ENCODE measurements at places on chromosomes 6 and 20. TPM values are rescaled to one million over a fixed set of nuclear protein-coding genes. Genes with fewer than 3 reads are reported as not detected.

GRCh38 chr6:168314948-168315347 is 4.6 kb downstream of the DACT2 start:
- DNase-seq: no peak
- no peaks in the 10 kb centered on the region for H3K36me3 ChIP-seq
- H3K4me3 ChIP-seq: no peak overlapping the region

GRCh38 chr20:49427751-49428518 is 54.5 kb downstream of the KCNB1 start:
- H3K4me1 ChIP-seq: no peaks in the 10 kb centered on the region
- DNase-seq: no peak
- H3K27ac ChIP-seq: no peak overlapping the region
- H3K27me3 ChIP-seq: no peaks in the 10 kb centered on the region
- no peak overlapping the region for H3K4me3 ChIP-seq
- H3K36me3 ChIP-seq: no peaks in the 10 kb centered on the region

- no peak for DNase-seq
- no peak overlapping the region for H3K4me3 ChIP-seq
Measured at GRCh38 chr6:39021041-39021440, 27.5 kb upstream of the GLP1R start.

DNA sequence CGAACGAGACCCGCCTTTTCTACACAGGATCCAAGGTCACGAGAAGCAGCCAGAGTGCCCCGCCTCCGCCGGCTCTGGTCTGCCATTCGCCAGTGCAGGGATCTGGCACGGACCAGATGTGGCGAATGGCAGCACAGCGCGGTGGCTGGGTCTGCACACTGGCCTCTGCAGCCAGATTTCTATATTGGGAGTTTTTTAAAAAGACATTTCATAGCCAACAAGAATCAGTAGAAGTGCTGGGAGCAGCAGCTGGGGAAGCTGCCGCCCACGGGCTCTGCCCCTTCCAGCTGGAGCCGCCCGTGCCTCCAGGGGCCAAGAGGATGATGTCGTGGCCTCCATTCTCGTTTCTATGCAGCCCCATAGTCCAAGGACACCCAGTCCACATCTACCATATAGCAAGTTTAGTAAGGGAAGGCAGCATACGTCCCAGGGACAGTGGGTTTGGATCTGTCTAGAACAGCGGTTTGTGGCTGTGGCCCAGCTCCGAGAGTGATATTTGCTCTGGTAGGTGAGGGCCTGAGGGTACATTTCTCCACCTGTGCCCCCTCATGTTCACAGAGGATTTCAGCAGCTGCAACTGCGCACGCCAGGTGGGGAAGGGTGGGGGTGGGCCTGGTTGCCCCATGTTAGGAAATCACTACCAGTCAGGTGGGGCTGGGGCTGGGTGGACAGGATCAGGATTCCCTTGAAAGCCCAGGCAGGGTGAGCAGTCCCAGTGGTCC is 333.7 kb downstream of the ZFAND3 start:
- no peak overlapping the region for H3K4me3 ChIP-seq
- no peak for DNase-seq
- no peak overlapping the region for H3K27ac ChIP-seq
- H3K4me1 ChIP-seq: no peaks in the 10 kb centered on the region

DNA sequence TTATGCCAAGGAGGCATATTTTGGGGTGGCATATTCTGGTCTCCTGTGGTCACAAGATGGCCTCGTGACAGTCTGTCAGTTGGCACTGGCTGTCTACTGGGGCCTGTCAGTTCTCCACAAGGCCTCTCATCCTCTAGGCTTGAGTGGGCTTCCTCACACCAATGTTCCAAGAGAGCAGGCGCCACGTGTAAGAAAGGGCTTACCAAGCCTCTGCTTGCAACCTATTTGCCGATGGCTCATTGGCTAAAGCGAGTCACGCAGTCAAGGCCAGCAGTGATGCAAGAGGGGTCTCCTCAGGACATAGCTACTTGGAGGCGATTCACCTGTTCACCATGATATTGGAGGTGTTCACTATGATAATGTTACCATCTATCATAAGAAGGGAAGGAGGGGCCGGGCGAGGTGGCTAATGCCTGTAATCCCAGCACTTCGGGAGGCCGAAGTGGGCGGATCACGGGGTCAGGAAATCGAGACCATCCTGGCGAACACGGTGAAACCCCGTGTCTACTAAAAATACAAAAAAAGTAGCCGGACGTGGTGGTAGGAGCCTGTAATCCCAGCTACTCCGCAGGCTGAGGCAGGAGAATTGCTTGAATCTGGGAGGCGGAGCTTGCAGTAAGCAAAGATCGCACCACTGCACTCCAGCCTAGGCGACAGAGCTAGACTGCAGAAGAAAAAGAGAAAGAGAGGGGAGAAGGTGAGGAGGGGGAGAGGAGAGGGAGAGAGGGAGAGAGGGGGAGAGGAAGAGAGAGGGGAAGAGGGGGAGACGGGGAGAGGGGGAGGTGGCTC is 35.3 kb downstream of the C6orf52 start:
- no peak overlapping the region for H3K27ac ChIP-seq
- no peak for DNase-seq
- H3K4me3 ChIP-seq: peak overlapping the region; percentile 30
- no peaks in the 10 kb centered on the region for H3K4me1 ChIP-seq
- no peaks in the 10 kb centered on the region for H3K36me3 ChIP-seq

DNA sequence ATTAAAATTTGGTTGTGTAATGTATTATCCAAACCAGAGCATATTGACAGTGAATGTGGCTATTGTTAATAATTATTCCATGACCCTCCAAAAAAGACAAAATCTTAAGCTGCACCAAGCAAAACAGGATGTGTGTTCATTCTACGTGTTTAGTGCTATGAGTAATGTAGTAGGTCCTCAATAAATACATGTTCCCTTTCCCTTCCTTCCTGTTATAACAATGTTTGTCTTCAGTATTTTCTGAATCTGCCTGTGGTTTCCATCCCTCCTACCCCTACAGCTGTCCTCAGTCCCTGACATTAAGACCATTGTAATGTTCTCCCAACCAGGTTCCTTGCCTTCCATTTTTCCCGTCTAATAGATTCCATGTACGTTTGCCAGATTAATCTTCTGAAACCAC is 163.8 kb downstream of the AIG1 start:
- no peak overlapping the region for H3K4me3 ChIP-seq
- H3K36me3 ChIP-seq: no peaks in the 10 kb centered on the region
- H3K27ac ChIP-seq: no peak overlapping the region
- DNase-seq: no peak

GRCh38 chr6:38794682-38795081 is 79.6 kb downstream of the DNAH8 start:
- no peaks in the 10 kb centered on the region for H3K36me3 ChIP-seq
- no peak for DNase-seq
- H3K4me3 ChIP-seq: no peak overlapping the region
- no peaks in the 10 kb centered on the region for H3K4me1 ChIP-seq
- H3K27ac ChIP-seq: no peak overlapping the region

- peak overlapping the region; percentile 46 for H3K27ac ChIP-seq
- peak overlapping the region; percentile 51 for H3K4me3 ChIP-seq
- no peaks in the 10 kb centered on the region for H3K36me3 ChIP-seq
- DNase-seq: no peak
- H3K27me3 ChIP-seq: peaks cover 86% of the 10 kb centered on the region
Measured at GRCh38 chr20:47785854-47786764, 828 bp upstream of the SULF2 start.

DNA sequence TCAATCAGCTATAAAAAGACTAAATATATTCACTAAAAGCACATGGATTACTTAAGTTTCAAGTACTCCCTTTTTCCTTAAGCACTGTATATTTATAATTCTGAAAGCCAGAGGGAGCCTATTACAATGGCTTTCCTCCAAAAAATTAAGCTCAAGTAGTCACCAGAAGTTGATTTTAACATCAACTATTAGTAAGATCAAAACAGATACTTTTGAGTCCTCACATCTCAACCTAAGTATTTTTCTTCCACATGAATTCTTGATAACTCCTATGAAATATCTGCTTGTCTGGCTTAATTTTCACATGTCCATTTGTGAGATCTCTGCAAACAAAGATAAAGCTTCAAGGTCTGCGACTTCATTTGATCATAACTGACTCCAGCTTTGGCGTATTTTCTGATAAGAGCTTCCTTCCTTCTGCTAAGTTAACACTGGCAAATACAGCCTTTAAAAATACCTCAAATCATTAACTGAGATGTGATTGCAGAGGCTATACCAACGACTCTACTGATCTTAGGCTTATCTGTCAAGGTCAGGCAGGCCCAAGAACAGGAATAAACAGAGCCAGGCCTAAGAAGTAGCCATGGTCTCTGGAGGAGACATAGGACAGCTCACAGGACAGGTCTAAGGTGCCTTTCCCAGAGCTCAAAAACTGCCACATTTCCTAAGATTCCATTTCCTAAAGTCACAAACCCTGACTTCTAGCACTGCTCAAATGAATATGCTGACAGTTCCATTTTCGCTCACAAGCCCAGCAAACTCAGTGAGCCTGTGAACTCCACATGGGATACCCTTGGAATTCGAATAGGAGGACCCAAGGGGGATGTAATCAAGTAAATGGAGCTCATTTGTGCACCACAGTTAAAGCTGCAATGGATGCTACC is 10.0 kb downstream of the SNX5 start:
- peaks cover 18% of the 10 kb centered on the region for H3K36me3 ChIP-seq
- H3K4me3 ChIP-seq: no peak overlapping the region
- H3K27me3 ChIP-seq: no peaks in the 10 kb centered on the region

DNA sequence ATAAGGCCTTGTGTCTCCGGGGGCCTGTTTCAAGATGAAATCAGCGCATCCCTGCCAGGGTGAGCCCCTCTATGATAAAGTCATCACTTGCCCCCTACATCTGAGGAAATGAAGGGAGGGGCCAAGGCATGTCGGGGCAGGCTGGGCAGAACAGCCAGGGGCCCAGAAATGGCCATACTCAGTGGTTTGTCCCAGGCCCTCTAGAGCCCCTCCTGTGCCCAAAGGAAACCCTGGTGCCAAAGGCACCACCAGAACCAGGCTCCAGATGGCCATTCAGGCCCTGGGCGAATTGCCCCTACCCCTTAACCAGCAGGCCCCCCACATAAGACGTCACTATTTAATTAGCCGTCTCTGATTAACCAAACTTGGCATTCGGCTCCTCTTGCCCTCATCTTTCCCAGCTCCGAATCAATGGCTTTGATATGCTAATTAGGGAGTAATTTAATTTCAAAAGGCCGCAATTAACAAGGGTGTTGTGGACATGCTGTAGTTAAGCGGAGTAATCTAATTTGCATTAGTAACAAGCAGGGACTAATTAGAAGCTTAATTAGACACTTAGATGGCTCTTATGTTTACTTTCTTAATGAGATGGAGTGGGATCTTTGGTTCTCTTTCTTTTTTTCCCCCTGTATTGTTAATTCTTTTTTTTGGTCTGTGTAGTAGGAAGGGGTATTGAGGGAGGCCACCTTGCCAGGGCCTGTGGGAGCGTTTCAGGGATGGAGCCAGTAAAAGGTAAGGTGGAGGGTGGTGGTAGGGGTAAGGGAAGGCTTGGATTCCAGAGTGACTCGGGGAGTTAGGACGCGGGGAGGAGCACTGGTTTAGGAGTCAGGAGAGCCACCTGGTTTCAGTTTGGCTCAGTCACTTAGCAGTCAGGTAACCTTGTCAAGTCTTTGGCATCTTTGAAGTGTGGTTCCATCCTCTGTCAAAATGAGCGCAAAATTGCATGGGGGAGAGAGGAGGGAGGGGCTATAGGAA is 9.4 kb downstream of the FOXP4 start:
- no peaks in the 10 kb centered on the region for H3K36me3 ChIP-seq
- no peak overlapping the region for H3K4me3 ChIP-seq
- no peak for DNase-seq
- H3K27me3 ChIP-seq: no peaks in the 10 kb centered on the region
- H3K27ac ChIP-seq: no peak overlapping the region

- H3K4me1 ChIP-seq: no peaks in the 10 kb centered on the region
- peak overlapping the region; percentile 22 for H3K4me3 ChIP-seq
- DNase-seq: no peak
- H3K36me3 ChIP-seq: no peaks in the 10 kb centered on the region
- no peak overlapping the region for H3K27ac ChIP-seq
Measured at GRCh38 chr6:128240024-128240428, 280.4 kb downstream of the PTPRK start.

- no peaks in the 10 kb centered on the region for H3K4me1 ChIP-seq
- no peak overlapping the region for H3K27ac ChIP-seq
- H3K27me3 ChIP-seq: no peaks in the 10 kb centered on the region
- peak; percentile 28 for DNase-seq
- H3K4me3 ChIP-seq: no peak overlapping the region
Measured at GRCh38 chr6:169841907-169842606, 90.6 kb downstream of the ERMARD start.

- H3K4me1 ChIP-seq: peaks cover 38% of the 10 kb centered on the region
- peak overlapping the region; percentile 64 for H3K4me3 ChIP-seq
- peaks cover 36% of the 10 kb centered on the region for H3K36me3 ChIP-seq
- no peaks in the 10 kb centered on the region for H3K27me3 ChIP-seq
- peak overlapping the region; percentile 99 for H3K27ac ChIP-seq
- no peak for DNase-seq
Measured at GRCh38 chr20:3820901-3821727, 767 bp downstream of the AP5S1 start.

The SOX18 gene
- 45.6 TPM for total RNA-seq

The STMN3 gene
- total RNA-seq: 57.0 TPM

The C6orf15 gene
- not detected for total RNA-seq

The UNC93A gene
- total RNA-seq: not detected

The EEF1E1 gene
- total RNA-seq: 16.2 TPM

The EFHC1 gene
- total RNA-seq: 14.8 TPM

The RAD21L1 gene
- total RNA-seq: not detected

The VNN1 gene
- 11.2 TPM for total RNA-seq

The THBD gene
- total RNA-seq: 95.9 TPM

The RCAN2 gene
- total RNA-seq: 12.5 TPM

The CFB gene
- total RNA-seq: 21.1 TPM

The POPDC3 gene
- total RNA-seq: not detected
